ENCODE measurements at places on chromosomes 7 and 10.

DNA sequence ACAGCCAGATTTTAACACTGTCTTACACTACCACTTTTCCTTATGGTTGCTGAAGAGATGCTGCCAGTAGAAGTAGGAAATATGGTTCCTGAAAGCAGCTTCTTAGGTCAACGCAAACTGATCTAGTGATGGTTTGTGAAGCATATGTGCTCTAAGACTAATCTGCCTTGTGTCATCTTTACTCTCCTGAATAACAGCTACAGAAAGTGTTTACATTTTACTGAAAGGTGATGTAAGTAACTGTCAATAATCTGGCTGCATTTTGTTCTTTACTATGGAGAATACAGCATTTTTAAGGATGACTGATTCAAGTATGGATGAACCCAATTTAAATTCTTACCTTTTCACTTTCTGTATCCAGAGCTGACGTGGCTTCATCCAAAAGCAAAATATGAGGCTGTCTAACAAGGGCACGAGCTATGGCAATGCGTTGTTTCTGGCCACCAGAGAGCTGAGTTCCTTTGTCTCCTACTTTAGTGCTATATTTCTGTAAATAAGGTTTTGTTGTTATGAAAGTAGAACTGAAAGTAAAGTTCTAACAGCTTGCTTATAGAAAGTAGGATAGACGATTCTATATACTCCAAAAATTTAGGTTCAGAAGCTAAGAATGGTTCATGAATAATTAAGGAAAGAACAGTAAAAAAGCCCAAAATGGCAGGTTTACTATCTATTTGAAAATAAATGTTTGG, 30.2 kb upstream of the ABCB4 start:
- no peak for DNase-seq

DNA sequence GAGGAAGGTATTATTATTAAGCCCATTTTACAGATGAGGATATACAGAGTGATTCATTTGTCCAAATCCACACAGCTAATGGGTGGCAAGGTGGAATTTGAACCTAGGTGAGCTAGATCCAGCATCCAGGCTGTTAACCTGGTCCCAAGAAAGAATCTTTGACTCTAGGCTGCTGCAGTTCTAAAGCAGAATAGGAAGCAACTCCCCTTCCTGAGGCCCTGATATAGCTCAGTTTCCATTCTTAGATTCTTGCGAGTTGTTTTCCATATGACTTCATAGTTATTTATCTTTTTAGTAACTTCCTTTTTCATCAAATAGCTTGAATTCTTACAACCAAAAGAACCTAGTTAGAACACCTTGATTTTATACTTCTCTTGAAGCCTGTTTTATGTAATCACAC, 24.1 kb upstream of the ZC3HAV1L start:
- no peak for DNase-seq

DNA sequence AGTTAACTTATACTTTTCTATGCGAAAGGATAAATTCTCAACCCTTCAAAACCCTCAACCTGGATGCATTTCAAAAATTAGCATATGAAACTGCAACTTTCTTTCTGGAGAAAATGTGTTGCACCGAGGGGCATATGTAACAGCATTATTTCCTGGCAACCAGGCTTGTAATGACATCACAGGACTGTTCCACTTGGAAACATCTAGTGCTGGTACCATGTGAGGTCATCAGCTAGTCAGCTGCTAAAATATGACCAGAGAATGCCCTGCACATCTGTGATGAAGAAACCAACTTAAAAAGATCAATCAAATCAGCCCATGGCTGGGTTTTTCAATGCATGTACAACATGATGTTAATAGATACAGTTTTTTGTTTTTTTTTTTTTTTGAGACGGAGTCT, 40.0 kb downstream of the FGFR2 start:
- no peak for DNase-seq

DNA sequence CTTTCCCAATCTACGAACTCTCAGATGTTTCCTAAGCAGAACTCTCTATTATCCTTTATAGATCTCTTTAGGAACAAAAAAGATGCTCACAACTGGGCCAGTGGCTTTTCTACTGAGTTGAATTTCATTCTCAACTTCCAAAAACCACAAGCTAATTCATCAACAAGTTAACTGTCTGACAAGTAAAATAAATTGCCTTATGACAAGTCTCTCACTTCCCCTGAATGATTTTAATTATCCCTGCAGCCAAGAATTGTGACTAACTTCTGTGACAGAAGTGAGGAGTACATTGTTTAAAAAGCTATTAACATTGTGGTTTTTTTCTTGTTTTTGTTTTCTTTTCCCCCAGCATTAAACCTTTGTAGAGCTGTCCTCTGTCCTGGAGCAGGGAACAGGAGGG, 343.1 kb downstream of the HPSE2 start:
- no peak for DNase-seq

DNA sequence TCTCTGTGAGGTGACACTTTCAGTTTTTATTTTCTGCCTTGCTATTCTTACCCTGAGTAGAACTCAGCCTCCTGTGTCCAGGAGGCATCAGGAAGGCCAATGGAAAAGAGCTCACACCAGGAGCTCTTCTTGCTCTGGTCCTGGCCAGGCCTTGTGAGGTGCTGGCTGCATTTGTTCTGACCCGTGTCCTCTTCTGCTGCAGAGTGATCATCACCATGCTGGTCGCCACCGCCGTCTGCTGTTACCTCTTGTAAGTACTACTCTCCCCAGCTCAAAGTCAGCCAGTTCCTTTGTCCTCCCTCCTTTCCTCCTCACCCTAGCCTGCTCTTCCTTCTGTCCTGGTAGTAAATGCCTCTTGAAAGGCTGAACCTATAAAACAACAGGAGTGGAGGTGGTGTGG, 1.6 kb downstream of the ATP6V0E2 start:
- no peak for DNase-seq
